CD4-positive, alpha-beta T cell treated with Interleukin-10 for 1 hour (primary cell): ENCODE measurements at places on chromosomes 12 and 14.

GRCh38 chr14:87529081-87529480, 463.9 kb downstream of the GALC start:
- DNase-seq: no peak

- no peak for DNase-seq
These were observed 23.9 kb downstream of the STX2 start for GRCh38 chr12:130815028-130815741.

DNA sequence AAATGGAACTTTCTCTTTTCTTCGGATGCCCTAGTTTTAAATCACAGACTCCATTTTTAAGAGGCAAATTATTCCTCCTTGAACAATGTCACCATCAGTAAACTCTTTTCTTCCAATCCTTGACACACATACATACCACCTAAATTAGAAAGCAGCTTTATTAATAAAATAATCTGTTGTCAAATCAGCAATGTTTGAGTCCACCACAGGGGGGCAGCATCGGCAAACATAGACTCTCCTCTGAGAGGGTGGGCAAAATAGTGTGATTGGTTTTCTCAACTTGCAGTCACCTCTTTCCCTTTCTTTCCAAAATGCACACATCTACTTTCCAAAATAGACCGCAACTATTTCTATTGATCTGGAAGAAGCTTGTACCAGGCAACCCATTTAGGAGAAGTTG, 438.4 kb upstream of the OR4E1 start:
- peak; percentile 53 for DNase-seq

DNA sequence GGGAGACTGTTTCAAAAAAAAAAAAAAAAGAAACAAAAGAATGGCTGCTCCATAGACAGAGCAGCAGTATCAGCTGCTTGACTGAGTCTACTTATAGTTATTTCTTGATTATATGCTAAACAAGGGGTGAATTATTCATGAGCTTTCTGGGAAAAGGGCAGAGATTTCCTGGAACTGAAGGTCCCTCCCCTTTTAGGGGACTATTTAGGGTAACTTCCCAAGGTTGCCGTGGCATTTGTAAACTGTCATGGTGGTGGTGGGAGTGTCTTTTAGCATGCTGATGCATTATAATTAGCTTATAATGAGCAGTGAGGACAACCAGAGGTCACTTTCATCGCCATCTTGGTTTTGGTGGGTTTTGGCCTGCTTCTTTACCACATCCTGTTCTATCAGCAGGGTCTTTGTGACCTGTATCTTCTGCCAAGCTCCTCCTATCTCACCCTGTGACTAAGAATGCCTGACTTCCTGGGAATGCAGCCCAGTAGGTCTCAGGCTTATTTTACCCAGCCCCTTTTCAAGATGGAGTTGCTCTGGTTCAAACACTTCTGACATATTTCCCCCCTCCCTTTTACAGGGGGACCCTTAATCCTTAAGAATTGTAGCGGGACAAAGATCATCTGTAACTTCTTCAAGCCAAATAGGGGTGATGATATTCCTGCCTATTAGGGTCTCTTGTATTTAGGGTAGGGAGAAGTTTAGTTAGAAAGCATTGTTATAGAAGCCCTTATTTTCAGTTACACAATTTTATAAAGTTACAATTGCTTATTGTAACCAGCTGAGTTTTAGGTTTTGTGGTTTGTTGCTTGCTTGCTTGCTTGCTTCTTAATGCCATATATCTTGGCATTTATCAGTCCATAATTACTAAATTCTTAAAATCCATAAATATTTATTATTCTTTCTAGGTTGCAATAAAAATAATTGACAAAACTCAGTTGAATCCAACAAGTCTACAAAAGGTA, 42.5 kb downstream of the MARK3 start:
- peak; percentile 66 for DNase-seq

DNA sequence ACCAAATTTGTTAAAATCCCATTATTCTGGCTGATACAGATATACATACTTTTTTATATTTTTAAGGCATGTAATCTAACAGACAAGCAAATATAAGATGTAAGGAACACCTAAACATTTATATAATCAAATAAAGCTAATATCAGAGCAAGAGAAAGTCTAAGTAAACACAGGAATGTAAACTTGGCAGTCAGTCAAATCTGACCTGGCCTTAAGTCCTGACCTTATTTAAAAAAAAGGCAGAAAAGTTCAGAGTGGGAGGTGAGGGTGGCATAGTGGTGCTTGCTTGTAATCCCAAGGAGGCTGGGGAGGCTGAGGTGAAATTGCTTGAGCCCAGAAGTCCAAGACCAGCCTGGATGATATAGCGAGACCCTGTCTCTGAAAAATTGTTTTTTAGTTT, 152.6 kb downstream of the DERA start:
- no peak for DNase-seq

DNA sequence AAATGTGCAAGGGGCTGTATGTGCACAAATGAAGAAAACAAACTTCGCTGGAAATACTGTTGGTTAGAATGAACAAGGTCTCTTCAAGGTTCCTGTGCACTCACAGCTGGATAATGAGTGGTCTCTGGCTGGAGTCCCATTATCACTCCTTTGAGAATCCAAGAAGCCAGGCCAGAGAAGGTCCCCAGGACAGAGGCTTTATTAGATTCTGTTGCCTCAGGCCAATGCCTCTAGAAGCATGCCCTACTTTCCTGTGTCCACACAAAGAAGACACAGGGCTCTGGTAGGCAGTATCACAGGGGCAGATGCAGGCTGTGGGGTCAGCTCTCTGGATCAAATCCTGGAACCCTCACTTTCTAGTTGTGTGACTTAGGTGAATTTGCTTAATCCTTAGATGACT, 384.7 kb downstream of the GRIN2B start:
- no peak for DNase-seq

- no peak for DNase-seq
These were observed 46.8 kb upstream of the GPATCH2L start for GRCh38 chr14:76104802-76105355.

DNA sequence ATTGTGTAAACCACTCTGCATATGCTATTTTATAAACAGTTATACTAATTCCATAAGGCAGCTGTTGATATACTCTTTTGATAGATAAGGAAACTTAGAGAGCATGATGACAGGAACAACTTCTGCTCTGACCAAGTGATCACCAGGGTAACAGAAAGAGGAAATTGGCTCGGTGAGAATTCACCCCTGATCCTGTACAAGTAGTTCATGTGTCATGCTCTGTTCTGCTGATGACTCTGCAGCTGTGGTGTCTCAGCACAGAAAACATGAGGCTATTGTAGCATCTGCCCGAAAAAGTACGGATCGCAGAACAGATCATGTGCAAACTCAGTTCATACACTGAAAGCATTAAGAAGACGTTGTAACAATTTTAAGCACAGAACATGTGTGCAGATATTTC, 345.0 kb downstream of the LRIG3 start:
- no peak for DNase-seq

DNA sequence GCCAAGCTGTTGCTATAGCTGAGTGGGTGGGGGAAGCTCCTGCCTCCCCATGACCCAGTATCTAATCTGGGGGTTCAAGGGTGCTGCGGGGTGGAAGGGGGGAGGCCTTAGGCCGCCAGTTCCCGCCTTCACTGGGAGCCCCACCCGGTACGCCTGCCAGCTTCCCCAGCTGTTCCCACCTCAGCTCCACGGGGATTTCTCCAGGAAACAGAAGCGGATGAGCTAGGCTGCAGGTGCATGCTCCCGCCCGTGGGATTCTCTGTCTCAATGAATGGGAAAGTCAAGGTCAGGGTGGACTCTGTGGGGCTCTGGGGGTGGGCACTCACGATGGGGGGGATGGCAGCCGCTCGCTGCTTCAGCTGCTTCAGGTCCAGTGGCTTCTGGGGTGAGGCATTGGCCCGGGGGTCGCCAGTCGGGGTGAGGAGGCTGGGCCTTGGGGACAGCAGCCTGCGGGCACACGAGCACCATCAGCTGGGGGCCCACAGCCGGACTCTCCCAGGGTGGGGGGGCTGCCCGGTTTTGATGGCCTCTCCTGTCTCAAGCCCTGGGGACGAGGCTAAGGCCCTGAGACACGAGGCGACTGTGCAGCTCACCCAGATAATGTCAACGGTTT, 68.6 kb downstream of the RFLNA start:
- no peak for DNase-seq

DNA sequence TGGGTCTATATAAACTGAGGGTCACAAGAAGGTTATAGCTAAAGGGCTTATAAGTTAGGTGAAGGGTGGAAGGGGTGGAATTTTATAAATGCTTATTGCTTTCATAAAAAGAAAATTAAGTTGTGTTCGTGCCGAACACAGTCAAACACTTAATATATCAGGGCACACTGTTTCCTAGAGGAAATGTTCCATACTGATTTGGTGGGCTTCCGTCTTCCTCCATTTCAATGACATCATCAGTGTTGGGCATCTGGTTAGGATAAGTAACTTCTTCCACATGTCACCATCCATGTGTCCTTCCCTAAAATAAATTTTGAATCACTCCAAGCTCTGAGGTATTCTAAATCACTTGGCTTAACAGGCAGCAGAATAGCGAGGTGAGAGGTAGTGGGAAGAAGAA, 466.4 kb downstream of the MED13L start:
- no peak for DNase-seq

- DNase-seq: no peak
These were observed 42.9 kb downstream of the KLC1 start for GRCh38 chr14:103671911-103672310.

GRCh38 chr12:120099738-120100137, 16.8 kb downstream of the RAB35 start:
- no peak for DNase-seq

- DNase-seq: no peak
These were observed 106.1 kb downstream of the PTPN11 start for GRCh38 chr12:112524676-112525425.

GRCh38 chr12:88381466-88381865, 198.8 kb downstream of the KITLG start:
- DNase-seq: no peak

DNA sequence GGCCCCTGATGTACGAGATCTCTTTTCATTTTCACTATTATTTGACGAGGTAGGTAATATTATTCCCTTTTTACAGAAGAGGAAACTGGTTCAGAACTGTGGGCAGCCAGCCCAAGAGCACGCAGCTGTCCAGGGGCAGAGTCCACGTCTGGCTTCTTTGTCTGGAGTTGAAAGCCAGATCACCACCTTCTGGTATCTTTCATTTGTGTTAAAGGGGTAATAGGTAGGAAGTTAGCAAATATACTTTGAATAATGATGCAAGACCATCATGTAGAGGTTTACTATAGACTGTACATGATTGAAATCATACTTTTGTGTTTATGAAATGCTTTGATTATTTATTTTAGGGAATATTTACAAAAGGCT, 144.1 kb upstream of the AMIGO2 start:
- no peak for DNase-seq

GRCh38 chr14:101122237-101123141, 219.0 kb upstream of the RTL1 start:
- DNase-seq: no peak

DNA sequence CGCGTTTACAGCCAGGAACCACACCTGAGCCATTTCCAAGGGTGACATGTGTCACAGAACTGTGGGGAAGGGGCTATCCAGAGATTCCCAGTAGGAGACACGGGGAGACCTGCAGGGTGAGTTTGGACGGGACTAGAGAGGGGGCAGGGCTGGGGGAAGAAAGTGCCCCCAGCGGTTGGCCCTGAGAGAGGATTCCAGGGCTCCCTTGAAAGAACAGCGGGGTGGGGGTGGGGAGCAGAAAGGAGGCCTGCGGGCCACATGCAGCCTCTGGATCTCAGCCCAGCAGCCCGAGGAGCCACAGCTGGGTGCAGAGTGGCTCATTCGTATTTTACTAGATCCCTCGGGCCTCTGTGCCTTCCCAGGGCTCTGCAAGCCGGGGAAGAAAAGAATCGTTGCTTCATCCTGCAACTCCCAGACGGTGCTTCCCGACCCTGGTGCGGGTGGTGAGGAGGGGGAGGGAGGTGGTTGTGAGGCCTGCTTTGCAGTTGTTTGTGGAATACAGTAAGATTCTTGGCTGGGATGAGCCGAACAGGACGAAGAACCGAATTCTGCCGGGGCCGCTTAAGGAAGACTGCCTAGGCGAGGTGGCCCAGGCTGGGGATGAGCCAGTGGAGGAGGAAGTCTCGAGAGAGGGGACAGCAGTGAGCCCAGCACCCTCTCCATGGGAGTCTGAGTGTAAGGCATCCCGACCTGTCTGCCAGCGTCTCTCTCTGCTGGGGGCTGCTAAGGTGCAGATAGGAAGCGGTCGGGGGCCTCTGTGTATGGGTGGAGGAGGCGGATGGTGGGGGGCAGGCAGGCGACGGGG, 36.1 kb upstream of the ANKRD9 start:
- DNase-seq: no peak

- no peak for DNase-seq
These were observed 1.0 kb upstream of the GPD1 start for GRCh38 chr12:50102646-50103309.

DNA sequence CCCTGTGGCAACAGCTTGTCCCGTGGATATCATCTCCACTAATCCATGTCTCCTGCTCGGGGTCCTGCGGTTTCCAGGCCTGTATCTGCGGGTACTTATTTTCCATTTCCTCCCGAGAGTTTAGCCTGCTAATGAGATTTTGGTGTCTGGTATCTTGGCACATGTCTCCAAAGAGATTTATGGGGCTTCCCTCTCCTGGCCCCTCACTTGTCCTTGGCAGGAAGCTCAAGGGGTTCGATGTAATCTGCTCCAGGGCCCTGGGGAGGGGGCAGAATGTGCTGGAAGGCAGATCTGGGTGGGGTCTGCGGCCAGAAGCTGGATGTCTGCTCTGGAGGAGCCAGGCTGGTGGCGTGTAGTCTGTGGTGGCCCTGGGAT, 85.7 kb downstream of the KIF26A start:
- no peak for DNase-seq

- no peak for DNase-seq
These were observed 116.2 kb downstream of the DENND5B start for GRCh38 chr12:31474751-31475150.

DNA sequence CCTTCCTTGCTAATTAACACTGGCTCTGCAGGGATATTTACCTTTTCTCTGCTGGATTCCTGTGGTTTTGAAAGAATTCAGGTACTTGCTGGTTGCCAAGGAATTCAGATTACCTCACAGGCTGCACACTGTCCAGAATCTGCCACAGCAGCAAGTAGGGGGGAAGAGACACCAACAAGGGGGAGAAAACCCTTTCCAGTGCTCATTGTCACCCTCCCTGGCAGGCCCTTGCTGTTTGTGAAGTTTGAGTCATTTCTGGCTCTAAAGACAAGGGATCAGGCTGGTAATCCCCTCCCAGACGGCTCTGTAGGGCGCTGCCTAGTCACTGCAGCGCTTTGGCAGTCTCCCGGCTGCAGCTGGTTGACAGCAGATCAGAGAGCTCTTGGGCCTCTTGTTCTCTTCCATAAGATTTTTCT, 50.8 kb downstream of the TTLL5 start:
- DNase-seq: no peak

GRCh38 chr12:53343969-53344368, 7.8 kb upstream of the SP7 start:
- no peak for DNase-seq
